Activated CD4-positive, alpha-beta memory T cell treated with anti-CD3 and anti-CD28 coated beads, Interleukin-2, amount 10 ng/mL, durations not matched to agents 7 days and 5 days (primary cell): ENCODE measurements at places on chromosomes 4 and X. TPM values are rescaled to one million over a fixed set of nuclear protein-coding genes. Genes with fewer than 3 reads are reported as not detected.

HSPA4L gene
- total RNA-seq: 0.33 TPM

- H3K27ac ChIP-seq: no peak overlapping the region
- H3K36me3 ChIP-seq: no peaks in the 10 kb centered on the region
- H3K4me1 ChIP-seq: no peaks in the 10 kb centered on the region
- H3K4me3 ChIP-seq: no peak overlapping the region
Observed at GRCh38 chrX:96407072-96407471, 277.6 kb upstream of the DIAPH2 start.

DNA sequence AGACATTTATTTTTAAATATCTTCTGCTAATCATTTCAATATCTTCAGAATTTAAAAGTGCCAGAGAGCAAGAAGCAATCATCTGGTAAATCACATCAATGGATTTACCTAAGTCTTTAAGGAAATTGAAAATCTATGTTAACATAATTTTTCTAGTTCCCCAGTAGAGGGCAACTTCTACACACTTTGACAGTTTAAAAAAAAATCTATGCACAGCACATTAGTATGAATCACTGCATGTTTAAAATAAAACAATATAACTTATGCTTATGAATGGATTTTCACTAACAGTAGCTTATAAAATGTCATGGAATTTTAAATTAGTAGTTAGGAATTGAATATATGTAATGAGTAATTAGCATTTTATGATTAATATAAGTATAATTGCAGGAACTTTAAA is 126.5 kb downstream of the REELD1 start:
- no peaks in the 10 kb centered on the region for H3K27me3 ChIP-seq
- DNase-seq: no peak
- H3K36me3 ChIP-seq: no peaks in the 10 kb centered on the region
- no peaks in the 10 kb centered on the region for H3K4me1 ChIP-seq

OCIAD1 gene
- 104 TPM for total RNA-seq

GC gene
- not detected for total RNA-seq

DNA sequence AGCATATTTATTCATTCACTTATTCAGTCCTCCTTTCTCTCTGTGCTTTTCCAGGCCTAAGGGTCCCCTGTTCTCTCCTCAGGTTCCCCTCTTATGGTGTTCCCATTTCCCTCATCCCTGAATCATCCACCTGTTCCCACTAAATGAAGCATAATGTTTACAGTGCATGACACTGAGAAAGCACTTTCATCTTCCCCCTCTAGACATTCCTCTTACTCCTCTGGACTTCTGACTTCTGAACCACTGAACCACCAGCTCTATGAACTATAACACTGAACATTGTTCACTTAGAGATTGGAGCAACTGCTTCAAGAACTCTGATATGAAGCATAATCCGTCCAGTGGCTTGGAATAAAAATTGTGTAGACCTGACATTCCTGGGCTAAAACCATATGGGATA is 59.5 kb downstream of the CD38 start:
- no peak for DNase-seq
- H3K36me3 ChIP-seq: peaks cover 78% of the 10 kb centered on the region
- H3K4me3 ChIP-seq: no peak overlapping the region
